GM23338 (cell line): ENCODE measurements at places on chromosomes 16 and 17. TPM values are rescaled to one million over a fixed set of nuclear protein-coding genes. Genes with fewer than 3 reads are reported as not detected.

The EIF5A gene
- 1,562 and 1,621 TPM in 2 replicates for polyA plus RNA-seq

The TPSD1 gene
- polyA plus RNA-seq = not detected in 2 replicates

The SDR42E2 gene
- polyA plus RNA-seq = 0.15 and 0.26 TPM in 2 replicates

The GAN gene
- 7.5 and 8.1 TPM in 2 replicates for polyA plus RNA-seq

The MYH2 gene
- polyA plus RNA-seq = 6.6 and 7.5 TPM in 2 replicates

The NACA2 gene
- polyA plus RNA-seq = 0.49 and 0.65 TPM in 2 replicates

The RRAD gene
- polyA plus RNA-seq = 0.18 and 0.52 TPM in 2 replicates

The MT4 gene
- not detected in 2 replicates for polyA plus RNA-seq

The TPSB2 gene
- 0.23 TPM in 1 of 2 replicates, not detected in the other for polyA plus RNA-seq
